HTR-8/SVneo (cell line): ENCODE measurements at places on chromosomes 2 and 18.

DNA sequence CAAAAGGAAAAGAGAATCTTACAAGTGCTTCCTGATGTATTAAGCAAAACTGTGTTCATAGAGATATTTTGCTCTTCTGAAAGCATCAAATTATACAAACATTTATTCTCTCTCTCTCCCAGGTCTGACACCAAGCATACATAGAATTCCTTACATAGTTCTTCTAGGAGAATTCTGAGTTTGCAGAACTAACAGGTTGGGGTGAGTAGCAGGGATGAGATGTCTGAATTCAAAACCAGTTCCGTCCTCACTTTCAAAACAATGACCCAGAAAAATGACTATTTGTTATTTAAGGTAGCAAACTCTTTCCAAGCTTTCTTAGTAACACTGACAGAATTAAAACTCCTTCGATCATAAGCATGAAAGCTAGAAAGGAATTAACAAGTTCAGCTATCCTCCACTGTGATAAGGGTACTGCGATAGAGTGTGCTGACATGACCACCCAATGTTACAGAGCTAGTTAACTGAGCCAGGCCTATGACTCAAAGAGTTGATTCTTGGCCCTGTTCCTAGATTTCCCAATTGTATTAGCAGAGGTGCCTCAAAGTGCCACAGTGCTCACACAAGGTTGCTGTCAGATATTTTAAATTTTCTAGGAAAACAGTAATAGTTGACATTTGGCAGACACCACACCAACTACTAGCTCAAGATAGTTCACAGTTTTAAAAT, 85.8 kb upstream of the SETBP1 start:
- no peak for DNase-seq

GRCh38 chr2:70903171-70903570, 32.5 kb upstream of the ATP6V1B1 start:
- no peak for DNase-seq

GRCh38 chr18:28855524-28855923, 678.6 kb upstream of the CDH2 start:
- DNase-seq, result no peak

GRCh38 chr2:103293742-103294077, 531.9 kb downstream of the TMEM182 start:
- DNase-seq, result no peak

- DNase-seq, result no peak
Measured at GRCh38 chr18:69659142-69659651, 258.5 kb downstream of the DOK6 start.

GRCh38 chr18:58451972-58452334, 176.9 kb downstream of the ALPK2 start:
- no peak for DNase-seq

DNA sequence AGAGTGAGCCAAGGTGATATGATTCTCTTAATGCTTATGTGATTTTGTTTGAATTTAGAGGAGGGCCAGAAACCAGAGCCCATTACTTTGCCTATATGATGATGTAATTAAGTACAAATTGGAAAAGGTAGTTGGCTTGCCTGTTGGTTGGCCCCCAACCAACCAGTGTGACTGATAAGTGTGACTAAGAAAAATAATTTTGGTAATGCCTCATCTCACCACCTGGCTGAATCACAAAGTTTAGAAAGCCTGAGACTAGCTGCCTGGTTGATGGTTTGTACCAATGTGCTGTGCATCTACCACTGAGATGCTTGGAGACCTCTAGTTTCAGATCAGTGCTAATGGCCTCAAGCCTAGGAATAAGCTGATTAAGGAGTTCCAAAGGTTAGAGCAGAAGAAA, 338.7 kb downstream of the CDH2 start:
- DNase-seq, result no peak

- no peak for DNase-seq
Measured at GRCh38 chr2:232432598-232433184, 23.3 kb upstream of the ALPI start.

DNA sequence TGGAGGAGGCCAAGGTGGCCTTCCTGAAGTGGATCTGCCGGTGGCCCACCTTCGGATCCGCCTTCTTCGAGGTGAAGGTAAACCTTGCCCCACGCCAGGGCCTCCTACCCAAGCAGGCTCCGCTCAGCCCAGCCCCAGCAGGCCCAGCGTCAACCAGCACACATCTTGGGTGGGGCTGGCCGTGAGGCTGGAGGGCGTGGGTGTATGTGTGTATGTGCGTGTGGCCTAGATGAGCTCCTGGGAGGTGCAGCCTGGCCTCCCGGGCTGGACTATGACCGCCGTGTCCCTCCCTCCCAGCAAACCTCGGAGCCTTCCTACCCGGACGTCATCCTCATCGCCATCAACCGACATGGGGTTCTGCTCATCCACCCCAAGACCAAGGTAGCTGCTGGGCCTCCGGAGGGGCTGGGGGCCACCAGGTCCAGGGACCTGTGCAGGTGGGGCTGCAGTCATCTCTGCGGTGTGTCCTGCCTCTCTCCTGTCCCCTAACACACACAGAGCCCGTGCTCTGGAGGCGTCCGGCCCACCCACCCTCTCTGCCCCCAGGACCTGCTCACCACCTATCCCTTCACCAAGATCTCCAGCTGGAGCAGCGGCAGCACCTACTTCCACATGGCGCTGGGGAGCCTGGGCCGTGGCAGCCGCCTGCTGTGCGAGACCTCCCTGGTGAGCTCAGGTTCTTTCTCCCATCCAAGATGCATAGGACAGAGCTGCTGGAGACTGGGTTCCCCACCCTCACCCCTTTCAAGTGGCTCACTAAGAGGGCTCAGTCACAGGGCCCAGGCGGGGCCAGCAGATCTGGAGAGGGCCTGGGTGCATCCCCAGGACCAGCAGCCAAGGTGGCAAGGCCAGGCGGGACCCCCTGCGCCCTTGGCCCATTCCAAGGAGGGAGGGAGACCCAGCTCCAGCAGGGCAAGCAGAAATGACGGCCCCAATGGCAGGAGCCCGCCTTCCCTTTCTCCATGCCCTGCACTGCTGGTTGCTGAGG, 9.4 kb upstream of the GPR17 start:
- no peak for DNase-seq

DNA sequence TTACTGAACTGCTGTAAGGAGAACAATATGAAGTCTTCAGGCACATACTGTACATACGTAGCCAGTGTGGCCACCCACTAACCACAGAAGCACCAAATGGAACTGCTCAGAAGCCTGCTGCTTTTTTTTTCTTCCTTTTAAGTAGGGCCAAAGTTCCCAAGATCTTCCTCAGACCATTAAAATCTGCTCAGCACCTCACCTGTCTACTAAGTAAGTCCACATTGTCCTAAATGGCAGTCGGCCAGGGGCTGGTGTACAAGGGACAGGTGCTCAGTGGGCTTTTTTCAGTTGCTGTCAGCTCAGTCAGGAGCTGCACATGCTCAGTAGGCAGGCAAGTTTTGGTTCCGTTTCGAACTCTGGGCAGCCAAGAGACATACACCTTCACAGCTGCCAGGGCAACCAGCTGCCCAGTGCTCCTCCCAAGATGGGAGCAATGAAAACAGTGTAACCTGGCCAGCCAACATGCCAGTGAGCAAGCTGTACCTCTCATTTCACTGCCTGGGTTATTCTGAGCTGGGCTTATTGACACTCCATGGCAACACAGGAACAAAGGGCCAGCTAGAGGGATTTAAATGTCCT, 86.1 kb downstream of the ACVR1 start:
- no peak for DNase-seq

GRCh38 chr18:36284671-36285295, 12.7 kb upstream of the FHOD3 start:
- peak; percentile 18 for DNase-seq

GRCh38 chr2:23235736-23236135, 149.2 kb upstream of the KLHL29 start:
- DNase-seq, result no peak

- DNase-seq, result no peak
Measured at GRCh38 chr18:70261141-70261788, 27.6 kb upstream of the SOCS6 start.

GRCh38 chr2:150620855-150621254, 133.4 kb upstream of the RND3 start:
- no peak for DNase-seq

- DNase-seq, result peak; percentile 56
Measured at GRCh38 chr18:6885992-6886796, 156.7 kb downstream of the ARHGAP28 start.

DNA sequence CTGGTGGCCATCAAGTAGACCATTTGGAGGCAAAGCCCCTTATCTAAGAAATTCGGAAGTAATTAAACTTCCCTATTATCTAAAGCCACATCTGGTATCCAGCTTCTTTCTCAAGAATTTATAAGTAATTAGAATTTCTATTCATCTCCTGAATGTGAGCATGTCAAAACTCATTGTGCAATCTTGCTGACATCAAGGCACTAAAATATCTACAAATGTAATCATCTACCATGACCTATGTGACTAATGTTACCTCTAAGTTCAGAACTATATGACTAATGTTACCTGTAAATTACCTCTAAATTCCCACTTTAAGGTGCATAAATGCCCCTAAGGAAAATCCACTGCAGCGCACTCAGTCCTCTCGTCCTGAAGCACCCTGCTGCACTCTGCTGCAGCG, 773.0 kb downstream of the CPS1 start:
- no peak for DNase-seq

DNA sequence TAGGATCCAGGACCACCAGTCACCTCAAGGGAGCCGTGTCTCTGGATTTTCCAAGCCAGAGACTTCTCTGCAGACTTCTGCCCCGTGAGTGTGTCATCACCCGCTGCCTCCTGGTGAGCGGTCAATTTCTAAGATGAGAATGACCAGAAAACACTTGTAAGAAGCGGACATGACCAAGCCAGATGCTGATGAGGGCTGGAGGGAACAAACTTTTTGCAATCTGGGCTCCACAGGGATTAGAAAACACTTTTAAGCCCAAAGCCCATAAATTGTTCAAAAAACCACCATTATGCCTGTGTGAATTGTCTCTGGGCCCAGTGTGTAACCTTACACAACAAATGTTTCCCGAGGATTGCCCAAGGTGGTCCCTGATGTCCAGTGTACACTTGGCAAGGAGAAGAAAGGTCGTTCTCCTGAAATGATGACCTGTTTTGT, 5.3 kb upstream of the NPPC start:
- DNase-seq, result no peak

GRCh38 chr2:72788756-72789155, 37.1 kb downstream of the EXOC6B start:
- no peak for DNase-seq

- peak; percentile 39 for DNase-seq
Measured at GRCh38 chr2:181949047-181949446, 36.6 kb upstream of the PPP1R1C start.
